GDM1 (cell line): ENCODE measurements at places on chromosomes 16 and 17.

DNA sequence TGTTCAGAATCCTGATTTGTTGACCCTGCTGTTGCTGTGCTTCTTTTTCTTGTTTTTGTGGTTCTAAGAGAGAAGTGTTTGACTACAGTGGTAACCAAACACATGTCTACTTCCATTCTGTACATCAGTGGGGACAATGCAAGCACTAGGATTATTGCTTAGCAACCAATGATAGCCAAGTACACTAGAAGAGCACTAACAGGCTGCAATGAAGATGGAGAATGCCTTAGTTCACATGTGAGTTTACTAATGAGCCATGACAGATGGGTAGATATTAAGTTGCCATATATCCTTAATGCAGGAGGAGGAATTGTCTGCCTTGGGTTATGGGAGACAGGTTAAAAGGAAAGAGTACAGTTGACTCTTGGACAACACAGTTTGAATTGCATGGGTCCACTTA is 8.3 kb downstream of the EFCAB5 start:
- no peak for DNase-seq

- DNase-seq: no peak
These were observed 5.1 kb downstream of the MMD start for GRCh38 chr17:55416470-55417052.

- no peak for DNase-seq
These were observed 18.1 kb downstream of the ZNF423 start for GRCh38 chr16:49837688-49838410.

DNA sequence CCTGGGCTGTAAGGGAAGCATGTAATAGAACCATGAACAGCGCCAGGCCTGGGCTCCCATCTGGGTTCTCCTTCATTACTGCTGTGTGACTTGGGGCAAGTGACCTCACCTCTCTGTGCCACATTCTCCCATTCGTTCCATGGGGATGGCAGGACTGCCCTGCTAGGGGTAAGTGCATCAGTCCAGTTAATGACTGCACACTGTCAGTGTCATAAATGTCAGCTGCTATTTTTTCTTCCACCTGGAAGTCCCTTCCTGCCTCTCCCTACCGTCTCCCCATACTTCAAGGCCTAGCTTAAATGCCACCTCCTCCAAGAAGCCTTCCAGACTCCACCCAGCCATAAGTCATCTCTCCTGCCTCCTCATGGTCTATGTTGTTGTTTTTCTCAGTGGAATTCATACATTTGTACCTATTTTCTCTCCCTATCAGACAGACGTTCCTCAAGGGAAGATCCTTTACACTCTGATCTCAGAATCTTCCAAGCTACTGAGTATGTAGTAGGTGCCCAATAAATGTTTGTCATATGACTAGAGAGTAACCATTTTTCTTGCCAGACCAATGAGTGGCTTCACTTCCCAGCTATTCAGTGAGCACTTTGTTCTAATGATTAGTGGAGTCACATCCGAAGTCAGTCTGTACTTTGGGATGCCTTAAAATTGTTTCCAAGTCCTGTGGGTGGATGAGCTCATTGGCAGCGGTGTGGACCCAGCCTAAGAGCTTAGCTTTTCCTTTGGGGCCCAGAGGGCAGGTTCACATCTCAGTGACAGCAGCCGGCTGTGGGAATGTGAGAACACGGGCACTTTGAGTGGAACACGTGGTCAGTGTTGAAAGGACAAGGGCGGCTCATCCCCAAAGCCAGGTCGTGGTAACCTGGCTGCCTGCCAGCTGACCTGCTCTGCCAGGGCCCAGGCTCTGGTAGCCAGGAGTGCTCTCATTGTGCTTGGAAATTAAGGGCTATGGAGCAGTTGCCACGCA is 147.5 kb upstream of the GSE1 start:
- DNase-seq: no peak

GRCh38 chr16:88624481-88624880 is 13.9 kb upstream of the IL17C start:
- DNase-seq: no peak

- DNase-seq: no peak
These were observed 3.3 kb upstream of the AXIN2 start for GRCh38 chr17:65564793-65565192.

- DNase-seq: no peak
These were observed 2.8 kb downstream of the BRD7 start for GRCh38 chr16:50365791-50366575.

DNA sequence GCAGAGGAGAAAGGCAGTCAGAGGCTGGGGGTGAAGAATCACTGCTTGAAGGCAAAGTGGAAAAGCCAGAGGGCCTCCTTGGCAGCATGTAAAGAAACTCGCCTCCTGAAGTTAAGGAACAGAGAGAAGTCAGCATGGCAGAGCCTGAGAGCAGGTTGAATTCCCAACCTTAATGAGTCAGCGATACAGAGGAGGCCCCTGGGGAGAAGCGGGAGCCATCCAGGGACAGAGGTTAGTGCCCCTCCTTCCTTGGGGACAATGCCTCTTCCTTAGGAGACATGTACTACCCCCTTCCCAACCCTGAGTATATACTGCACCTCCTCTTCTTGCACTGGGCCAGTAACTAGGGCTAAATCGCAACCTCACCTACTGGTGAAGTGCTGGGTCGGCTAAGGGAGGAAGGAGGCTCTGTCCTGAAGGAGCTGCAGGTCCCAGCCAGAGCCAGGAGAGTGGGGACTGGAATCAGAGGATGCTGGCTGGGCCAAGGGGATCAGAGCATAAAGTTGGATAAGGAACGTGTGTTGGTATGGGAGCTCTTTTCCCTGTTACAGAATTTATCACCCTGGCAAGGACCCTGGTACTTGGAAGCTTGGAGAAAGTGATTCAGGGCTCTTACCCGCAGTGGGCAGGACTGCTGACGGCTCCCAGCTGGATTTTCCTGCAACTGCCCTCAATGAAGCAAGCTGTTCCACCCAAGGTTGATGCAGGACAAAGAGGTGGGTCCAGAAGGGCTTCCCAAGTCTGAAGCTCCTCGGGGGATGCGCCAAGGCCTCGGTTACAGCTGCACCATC is 5.4 kb upstream of the AANAT start:
- DNase-seq: no peak

DNA sequence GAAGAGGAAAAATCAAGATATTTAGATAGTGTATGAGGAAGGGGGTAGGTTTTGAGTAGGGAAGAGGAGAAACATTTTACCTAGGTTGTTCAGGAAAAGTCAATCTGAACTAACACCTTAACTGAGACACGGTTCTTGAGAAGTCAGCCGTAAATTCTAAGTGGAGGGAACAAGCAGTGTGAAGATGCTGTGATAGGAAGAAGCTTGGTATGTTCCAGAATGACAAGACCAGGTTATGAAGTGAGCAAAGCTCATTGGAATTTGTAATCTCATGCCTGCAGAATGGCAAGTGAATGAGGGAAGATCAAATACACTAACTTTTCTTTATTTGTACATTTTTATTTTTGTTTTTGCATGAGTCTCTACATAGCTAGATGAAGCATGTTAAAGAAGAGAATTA is 307.6 kb downstream of the ZFHX3 start:
- no peak for DNase-seq

DNA sequence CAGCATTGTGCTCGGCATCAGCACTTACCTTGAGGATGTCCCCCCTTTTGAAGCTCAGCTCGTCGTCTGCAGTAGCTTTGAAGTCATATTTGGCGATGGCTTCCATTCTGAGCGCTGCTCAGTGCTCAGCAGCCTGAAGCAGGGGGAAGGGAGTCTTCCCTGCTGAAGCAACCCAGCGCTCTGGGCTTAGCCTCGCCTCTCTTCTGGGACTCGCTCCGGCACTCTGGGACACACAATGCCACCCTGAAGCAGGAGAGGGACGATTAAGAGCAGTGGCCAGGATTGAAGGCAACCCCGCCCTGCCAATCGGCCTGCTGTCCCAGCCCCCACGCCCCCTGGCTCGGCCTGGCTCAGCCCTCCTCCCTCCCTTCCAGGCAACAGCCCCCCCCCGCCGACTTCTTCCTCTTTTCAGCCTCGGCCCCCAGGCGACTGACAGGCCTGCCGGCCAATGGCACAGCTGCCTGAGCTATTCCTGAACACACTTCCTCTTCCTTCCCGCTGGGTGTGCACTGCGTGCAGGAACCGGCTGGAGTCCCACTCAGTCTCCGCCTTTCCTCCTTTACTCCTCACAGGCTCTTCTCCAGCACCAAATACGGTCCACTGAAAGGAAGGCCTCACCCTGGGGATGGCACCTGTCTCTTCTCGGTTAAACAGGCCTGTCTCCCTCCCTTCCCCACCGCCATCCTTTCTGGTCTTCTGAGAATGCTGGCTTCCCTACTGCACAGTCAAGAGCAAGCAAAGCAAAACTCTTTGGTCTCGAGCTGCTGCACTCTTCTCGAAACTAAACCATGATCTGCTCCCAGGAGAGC is 11.8 kb downstream of the GRB2 start:
- DNase-seq: peak; percentile 93

DNA sequence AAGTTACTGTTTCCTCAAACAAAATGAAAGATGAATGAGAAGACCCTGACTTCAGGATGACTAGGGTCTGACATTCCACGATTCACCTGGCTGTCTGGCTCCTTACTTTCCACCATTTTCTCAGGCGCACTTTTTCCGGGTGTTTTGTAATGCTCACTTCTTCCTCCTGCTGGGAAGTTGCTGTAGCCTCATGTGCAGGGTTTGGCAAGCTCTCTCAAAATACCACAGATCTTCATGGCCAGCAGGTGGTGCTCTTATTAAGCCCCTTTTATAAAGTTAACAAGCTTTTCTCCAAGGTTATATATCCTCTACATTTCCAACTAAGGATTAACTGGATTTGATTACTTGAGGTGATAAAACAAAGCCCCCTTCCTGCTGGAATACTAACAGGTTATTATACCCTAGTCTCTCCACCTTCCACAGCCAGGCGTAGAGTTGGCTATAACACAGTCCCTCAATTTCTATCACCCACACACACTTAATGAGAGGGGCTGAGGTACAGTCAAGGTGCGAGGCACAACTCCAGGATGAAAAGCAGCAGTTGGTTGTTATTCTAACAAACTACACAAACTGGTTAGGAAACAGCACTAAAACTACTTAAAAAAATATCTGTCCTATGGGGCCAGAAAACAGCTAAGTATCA is 45.4 kb downstream of the STH start:
- no peak for DNase-seq

DNA sequence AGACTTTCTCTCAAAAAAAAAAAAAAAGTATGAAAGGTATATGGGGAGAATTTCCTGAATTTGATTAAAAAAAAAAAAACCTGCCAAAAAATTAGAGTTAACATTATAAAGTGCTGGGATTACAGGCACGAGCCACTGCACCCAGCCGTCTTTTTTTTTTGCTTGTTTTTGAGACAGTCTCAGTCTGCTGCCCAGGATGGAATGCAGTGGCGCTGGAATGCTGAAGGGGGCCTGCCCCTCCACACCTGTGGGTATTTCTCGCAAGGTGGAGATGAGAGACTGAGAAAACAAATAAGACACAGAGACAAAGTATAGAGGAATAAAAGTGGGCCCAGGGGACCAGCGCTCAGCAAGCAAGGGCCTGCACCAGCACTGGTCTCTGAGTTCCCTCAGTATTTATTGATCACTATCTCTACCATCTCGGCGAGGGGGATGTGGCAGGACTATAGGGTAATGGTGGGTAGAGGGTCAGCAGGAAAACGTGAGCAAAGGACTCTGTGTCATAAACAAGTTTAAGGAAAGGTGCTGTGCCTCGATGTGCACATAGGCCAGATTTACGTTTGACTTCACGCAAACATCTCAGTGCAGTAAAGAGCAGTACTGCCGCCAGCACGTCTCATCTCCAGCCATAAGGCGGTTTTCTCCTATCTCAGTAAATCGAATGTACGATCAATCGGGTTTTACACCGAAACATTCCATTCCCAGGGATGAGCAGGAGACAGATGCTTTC is 117.2 kb downstream of the GOSR1 start:
- DNase-seq: no peak

DNA sequence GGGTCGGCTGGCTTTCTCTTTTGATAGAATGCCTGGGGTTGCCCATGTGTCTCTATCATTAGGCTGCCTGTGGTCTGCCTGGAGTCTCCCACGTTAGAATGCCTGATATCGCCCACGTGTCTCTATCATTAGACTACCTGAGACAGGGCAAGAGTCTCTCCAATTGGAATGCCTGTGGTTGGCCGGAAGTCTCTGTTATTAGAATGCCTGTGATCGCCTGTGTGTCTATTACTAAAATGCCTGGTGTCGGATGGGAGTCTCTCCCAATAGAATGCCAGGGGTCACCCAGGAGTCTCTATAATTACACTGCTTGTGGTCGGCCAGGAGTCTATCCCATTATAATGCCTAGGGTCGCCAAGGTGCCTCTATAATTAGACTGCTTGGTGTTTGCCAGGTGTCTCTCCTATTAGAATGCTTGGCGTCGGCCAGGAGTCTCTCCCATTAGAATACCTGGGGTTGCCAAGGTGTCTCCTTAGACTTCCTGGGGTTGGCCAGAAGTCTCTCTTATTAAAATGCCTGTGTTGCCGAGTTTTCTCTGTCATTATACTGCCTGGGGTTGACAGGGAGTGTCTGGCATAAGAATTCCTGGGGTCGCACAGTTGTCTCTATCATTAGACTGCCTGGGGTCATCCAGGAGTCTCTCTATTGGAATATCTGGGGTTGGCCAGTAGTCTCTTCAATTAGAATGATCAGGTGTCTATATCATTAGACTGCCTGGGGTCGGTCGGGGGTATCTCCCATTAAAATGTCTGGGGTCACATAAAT is 2272.8 kb downstream of the TP53TG3F start:
- DNase-seq: no peak
